ENCODE measurements at places on chromosomes 4 and X.
A peak's percentile ranks its signal among the peaks of the same experiment; 100 is the strongest.

GRCh38 chr4:42713391-42713790 is 56.5 kb upstream of the ATP8A1 start:
- DNase-seq = no peak

GRCh38 chr4:161256716-161257115 is 907.1 kb downstream of the FSTL5 start:
- no peak for DNase-seq

DNA sequence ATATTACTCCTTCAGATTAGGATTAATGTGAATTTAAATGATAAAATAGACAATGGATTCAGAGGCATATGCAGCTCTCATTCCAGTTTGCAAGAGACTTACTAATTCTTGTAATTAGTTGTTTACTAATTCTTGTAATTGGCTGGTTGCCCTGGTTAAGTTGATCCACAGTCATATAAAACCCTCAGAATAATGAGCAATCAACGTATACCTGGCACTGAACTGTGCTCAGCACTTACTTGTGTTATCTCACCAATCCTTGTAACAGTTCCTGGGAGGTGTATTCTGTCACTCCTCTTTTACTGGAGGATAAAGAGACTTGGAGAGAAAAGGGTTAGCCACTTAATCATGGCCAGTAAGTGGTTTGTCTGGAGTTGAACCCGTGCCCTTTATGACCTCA is 10.5 kb downstream of the HERC5 start:
- DNase-seq = no peak

GRCh38 chrX:74550295-74550802 is 64.1 kb downstream of the RLIM start:
- peak; percentile 78 for DNase-seq

- no peak for DNase-seq
These were observed 23.8 kb downstream of the SH3RF1 start for GRCh38 chr4:169246957-169247396.

GRCh38 chr4:33085709-33086108 is 2365.5 kb downstream of the PCDH7 start:
- DNase-seq = no peak

GRCh38 chr4:135123632-135124031 is 922.0 kb upstream of the PABPC4L start:
- DNase-seq = no peak

DNA sequence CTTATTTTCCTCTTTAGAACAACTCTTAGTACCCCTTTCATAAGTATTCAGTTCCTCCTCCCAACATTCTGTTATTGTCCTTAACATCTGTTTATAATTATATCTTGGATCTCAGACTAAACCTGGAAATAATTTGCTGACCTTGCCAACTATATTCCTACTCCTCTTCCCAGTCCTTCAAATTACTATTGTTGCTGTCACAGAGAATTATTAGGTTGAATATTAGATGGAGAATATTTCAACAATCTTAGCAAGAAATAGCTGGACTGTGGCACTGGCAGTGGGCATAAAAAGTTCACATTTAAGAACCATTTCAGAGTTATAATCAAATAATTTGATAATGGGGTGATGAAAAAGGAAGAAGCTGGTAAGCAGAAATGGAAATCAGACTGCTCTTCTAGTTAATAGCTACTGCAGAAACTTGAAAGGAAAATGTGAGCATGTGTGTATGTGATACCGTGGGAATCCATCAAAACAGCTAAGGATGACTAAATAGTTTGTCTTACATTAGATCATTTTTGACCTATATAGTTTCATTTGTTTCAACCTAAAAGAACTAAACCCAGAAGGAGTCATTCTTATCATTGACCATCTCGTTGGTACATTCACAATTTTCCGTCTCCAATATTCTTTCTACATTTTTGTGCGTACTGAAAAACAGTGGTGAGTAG is 43.3 kb upstream of the PRDM8 start:
- peak; percentile 27 for DNase-seq

DNA sequence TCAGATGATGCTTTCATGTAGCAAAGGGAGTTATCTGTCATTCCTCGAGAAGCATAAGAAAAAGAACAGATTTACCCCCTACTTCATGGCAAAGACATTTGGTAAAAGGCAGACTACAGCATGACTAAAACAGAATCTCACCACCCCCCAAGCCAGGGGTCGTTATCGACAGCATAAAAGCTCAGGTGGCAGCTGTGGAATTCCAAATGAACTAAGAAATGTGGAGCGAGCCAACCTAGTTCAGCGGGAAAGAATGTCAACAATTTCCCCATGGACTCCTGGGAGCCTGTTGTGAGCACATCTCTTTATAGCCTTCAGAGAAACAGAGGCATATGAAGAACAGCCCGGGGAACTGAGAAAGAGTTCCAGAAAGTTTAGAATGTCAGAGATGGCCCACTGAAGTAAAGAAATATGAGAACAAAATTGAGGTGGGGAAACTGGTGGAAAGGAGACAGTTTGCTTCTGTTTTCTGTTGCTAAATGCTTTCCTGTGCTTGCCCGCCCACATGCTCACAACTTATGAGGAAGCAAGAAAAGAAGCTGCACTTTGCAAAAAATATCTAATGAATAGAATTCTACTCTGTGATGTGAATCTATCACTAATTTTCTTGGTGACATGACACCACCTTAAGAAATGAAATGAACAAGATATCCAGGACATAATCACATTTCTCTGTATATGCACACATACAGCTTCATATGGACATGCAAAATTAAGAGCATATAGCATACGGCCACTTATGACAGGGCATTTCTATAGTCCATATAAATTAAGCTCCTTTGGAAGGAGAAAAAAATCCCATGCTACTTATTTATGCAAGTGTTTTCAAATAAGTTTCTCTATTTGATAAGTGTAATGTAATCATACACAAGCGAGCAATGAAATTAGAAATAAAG is 135.3 kb upstream of the MID1 start:
- no peak for DNase-seq

DNA sequence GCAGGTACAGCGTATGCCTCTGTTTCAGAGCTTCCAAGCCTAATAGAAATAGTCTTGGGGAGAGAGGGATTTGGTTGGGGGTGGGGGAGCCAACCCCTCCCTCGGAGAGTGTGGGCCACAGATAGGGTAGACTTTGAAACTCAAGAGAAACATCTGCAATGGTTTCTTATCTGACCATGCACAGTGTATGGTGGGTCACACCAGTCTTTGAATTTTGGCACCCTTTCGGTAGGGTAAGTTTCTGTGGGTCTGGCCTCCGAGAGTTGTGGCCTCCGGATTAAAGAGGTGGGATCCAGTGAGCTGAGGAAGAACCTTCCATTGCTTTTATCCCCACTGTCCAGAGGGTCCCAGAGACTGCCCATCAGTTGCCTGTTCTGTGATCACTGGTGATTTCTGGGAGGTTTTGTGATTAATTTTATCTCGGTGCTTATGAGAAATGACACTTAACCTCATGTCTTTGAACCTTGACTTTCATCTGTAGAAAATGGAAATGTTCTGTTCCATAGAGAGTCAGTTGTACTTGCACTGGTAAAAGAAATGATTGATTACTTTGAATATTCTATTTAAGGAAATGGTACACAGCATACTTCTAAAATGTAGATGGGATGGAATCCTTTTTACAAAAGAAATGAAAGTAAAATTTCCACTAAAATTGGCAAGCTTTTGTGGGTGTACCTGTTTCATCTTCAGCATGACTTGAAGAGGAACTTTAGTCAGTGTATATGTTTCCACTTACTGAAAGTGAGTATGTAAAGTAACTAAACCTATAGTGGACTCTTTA is 62.7 kb downstream of the TMEM131L start:
- DNase-seq = no peak

- no peak for DNase-seq
These were observed 166.4 kb upstream of the CPEB2 start for GRCh38 chr4:14835708-14836425.

- no peak for DNase-seq
These were observed 171.5 kb downstream of the SMIM20 start for GRCh38 chr4:26085551-26085950.

- DNase-seq = no peak
These were observed 255.4 kb downstream of the TLL1 start for GRCh38 chr4:166128403-166128802.

DNA sequence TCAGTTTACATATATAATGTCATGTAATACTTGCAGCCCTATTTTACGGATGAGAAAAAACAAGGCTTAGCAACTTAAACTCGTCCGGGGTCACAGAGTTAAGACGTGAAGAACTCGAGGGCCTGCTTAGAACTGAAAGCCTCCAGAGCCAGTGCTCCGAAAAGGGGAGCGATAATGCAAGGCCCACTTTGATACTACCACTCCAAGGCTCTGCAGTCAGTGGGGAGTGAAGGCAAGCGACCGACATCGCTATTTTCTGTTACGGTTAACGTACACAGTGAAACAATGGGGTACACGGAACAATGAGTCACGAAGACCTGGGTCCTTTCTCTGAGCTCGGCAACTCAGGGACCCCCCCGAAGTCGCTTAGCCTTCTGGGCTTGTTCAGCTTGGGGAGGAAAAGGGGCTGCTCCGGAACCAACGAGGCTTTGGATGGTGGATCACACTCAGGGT is 965 bp downstream of the PPA2 start:
- DNase-seq = no peak

DNA sequence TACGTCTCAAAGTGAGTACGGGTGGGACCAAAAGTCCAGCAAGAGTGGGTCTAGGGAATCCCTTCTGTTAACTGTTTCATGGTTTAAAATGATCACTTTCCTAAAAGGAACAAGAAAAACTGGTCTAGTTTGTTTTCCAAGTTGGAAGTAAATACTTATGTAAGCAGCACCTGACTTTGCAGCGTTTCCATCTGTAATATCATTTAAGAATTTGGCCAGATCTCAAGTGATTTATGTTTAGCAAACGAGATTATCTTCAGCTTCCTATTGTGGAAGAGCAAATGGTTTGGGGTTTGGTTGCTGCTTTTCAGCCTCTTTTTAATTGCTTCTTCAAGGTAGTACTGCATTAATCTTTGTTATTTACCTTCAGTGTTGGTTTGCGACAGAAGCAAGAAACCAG is 50.4 kb downstream of the FHIP1A start:
- no peak for DNase-seq

GRCh38 chr4:52059372-52059771 is 8.3 kb downstream of the SPATA18 start:
- DNase-seq = no peak

DNA sequence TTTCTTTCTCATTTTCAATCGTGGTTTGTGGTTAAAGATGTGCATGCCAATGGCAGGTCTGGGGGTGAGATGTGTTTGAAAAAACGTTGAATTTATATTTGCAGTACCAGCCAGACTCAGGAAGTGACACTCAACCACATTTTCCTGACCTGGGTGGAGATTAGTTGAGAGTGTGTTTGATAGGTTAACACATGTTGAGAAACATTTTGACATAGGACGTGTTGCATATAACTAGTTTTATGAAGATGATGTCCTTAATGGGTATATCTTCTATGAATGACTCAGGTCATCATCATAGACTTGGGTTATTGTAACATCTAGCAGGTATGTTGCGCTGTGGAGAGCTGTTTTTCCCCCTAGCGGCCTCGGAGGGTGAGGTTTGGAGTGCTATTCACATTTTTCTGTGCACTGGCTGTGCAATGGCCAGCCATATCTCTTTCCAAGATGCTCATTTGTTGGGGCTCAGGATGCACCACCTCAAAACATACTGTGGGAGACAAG is 21.7 kb upstream of the CD38 start:
- DNase-seq = peak; percentile 86

DNA sequence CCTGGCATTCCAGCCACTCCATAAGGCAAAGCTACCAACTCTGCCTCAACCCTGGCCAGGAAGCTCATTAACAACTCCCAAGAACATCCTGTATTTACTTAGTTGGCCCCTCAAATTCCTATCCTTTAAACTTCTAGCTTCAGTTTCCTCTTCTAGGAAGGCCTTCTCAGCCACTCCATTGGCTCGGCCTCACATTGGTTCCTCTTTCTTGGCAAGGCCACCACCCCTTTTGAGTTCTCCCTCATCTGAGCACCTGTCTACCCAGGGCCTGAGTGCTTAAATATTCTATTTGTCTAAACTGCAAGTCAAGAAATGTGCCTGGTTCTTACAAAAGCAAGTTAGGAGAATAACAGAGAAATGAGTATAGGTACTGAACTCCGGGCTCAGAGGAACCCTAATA is 10.0 kb downstream of the SMC1A start:
- DNase-seq = no peak

DNA sequence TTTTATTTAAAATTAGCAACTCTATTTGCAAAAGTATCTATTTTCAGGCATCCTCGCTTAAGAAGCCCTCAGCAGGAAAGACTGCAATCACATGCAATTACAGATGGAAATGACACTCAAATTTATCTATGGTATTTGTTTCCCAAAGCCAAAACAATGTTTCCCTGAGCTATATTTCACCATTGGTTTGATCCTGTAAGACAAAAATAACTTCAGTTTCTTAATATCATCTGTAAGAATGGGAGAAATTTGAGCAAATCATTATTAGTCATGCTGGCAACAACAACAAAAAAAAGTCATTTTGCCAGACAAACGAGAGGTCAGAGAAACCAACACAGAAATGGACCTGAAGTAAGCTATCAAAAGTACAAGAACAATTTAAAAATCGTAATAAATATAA is 204.1 kb downstream of the NR3C2 start:
- DNase-seq = no peak

- peak; percentile 18 for DNase-seq
These were observed 211.3 kb downstream of the ARHGAP10 start for GRCh38 chr4:147943159-147943638.

DNA sequence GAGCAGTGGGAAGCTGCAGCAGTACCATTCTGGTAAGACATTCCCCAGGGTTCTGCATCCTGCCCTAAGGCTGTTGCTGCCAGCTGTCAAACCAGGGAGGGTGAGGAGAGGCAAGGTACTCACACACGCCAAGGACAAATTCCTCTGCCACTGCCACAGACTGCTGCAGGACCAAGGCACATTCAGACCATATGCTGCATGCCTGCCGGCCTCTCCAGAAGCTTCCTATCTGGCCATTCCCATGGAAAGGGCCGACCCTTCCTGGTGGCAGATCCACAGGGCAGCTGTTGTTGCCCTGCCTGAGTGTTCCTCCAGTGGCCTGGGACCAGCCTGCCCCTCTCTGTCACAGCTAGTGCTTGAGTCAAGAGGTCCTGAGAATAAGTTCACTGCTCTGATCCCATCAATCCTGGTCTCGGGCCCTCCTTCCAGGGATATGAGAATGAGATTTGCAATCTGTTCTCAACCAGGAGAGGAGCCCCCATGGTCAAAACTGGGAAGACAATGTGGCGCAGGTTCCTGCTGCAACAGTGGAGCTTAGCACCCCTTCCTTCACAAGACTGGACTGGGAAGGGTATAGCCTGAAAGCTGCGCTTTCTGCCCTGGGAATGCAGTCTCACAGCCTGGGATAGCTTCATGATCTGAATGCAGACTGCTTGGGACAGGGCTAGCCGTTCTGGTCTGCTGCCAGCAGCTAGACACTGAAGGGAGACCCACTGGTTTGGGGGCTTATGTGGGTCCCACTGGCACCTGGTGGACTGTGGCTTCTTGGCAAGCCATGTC is 342.5 kb upstream of the NDST3 start:
- no peak for DNase-seq

GRCh38 chr4:122826553-122827257 is at the start of gene FGF2:
Gene FGF2, plus strand, starts transcription at chr4:122826831. Its CDS starts 344 bp downstream, at chr4:122827175.
- DNase-seq = no peak
